Ureter (tissue), 1 donor: ENCODE measurements at places on chromosomes 2 and 18. TPM values are rescaled to one million over a fixed set of nuclear protein-coding genes. Genes with fewer than 3 reads are reported as not detected.

G6PC2 gene
- total RNA-seq, result not detected

TPO gene
- total RNA-seq, result 4.2 TPM

SERPINB13 gene
- not detected for total RNA-seq

UGT1A10 gene
- 3.0 TPM for total RNA-seq

DOK6 gene
- 4.9 TPM for total RNA-seq

THSD7B gene
- 7.6 TPM for total RNA-seq

TUBA3E gene
- total RNA-seq, result not detected

ATP6V1C2 gene
- 0.23 TPM for total RNA-seq

CFC1 gene
- total RNA-seq, result not detected

NEB gene
- 2.5 TPM for total RNA-seq

AGXT gene
- 0.31 TPM for total RNA-seq

PARD6G gene
- 26.4 TPM for total RNA-seq

SERPINB11 gene
- not detected for total RNA-seq

LINC00305 gene
- not detected for total RNA-seq

APOB gene
- total RNA-seq, result 0.75 TPM

PLGLB1 gene
- 1.7 TPM for total RNA-seq

UGT1A5 gene
- total RNA-seq, result 21.3 TPM

NTSR2 gene
- not detected for total RNA-seq

SERPINB4 gene
- not detected for total RNA-seq

RAB6D gene
- total RNA-seq, result 0.13 TPM

CAPN14 gene
- 0.62 TPM for total RNA-seq

ASIC4 gene
- 0.13 TPM for total RNA-seq

FHOD3 gene
- total RNA-seq, result 25.7 TPM

GPBAR1 gene
- 1.5 TPM for total RNA-seq

AQP12A gene
- total RNA-seq, result not detected

CYP27C1 gene
- 0.73 TPM for total RNA-seq
